ENCODE measurements at places on chromosomes 2 and 18.

GRCh38 chr2:105786231-105787230 lies 41.8 kb downstream of the NCK2 start:
- no peak for DNase-seq

DNA sequence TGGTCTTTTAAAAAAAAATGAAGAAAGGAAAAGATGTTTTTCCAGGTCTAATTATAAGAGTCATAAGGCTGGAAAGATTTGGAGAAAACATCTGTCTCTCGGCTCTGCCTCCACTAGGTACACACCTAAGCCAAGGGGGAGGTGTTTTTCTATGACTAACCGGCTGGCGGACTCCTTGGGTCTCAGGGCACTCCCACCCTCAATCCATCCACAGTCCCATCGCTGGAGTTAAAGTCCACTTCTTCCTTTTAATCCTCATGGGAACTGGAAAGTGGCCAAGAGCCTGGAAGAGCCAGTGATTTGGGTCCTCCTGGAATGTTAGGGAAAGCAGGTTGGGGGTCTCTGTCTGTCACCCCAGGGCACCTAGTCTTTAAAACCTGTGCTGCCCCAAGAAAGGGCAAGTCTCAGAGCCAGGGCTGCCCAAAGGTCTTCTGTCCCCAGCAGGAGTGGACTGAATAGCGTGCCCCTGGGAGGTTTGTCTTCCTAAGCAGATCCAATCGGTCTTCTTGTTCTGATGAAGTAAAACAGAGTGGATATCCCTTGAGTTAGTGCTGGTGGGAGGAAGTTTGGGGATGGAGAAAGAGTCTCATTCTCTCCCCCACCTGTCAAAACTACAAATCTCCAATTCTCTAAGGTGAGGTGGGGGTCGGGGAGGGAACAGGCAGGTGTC lies 66.4 kb downstream of the MCFD2 start:
- DNase-seq = no peak

DNA sequence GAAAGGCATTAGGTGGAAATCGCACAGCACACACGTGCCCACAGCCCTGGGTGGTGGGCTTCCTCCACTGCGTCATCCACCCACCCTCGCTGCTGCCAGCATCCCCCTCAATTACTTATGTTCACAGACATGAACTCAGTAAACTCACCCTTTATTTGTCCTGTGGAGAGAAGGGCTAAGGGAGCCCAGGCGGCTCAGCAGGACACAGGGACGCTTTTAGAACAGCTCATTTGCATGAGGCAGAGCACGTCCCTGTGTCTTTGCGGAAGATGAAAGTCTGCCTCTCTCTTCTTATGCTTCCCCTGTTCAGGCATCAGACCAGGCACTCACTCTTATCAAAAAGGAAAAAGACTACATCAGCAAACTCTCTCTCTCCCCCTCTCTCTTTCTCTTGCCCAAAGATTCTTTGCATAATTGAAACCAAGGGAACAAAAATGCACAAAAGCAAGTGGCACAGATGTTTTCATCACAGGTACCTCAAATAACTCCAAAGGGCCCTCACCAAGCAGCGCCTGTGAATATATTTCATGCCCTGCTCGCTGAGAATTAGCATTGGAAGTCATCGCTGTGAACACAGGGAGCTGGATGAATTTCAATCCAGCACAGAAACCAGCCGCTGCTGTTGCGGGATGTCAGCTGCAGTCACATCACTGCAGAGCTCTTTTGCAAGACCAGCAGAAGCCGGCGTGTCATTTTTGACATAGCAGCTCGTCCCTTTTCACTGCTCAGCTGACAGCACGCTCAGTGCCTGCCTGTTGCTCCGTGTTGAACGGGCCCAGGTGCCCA lies 376.3 kb upstream of the MYT1L start:
- no peak for DNase-seq

- no peak for DNase-seq
These were observed 142.2 kb downstream of the RAPGEF4 start for GRCh38 chr2:172877826-172878225.

DNA sequence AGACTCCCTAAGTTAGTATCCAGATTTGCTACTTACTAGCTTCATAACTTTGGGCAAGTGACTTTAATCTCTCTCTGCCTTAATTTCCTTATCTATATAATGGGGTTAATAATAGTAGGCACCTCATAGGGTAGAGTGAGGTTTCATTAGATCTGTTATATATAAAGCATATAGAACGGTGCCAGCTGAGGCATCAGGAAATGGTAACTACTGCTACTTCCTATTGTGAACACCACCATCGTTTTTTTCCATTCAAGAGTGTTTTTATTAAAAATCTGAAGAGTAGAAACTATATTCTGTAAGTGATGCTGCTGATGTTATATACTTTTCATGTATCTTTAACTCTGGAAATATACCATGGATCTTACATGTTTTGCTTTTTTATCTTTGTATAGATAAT lies 44.3 kb downstream of the MALT1 start:
- no peak for DNase-seq

GRCh38 chr18:6994771-6995430 lies 122.7 kb downstream of the LAMA1 start:
- DNase-seq = peak; percentile 28
